ENCODE measurements at places on chromosomes 2 and 18.

GRCh38 chr2:187404431-187405110 is 43.5 kb downstream of the CALCRL start:
- no peak for DNase-seq

GRCh38 chr2:705971-706511 is 28.8 kb upstream of the TMEM18 start:
- DNase-seq = no peak

GRCh38 chr2:10084223-10084865 is 4.1 kb upstream of the CYS1 start:
- DNase-seq = no peak

DNA sequence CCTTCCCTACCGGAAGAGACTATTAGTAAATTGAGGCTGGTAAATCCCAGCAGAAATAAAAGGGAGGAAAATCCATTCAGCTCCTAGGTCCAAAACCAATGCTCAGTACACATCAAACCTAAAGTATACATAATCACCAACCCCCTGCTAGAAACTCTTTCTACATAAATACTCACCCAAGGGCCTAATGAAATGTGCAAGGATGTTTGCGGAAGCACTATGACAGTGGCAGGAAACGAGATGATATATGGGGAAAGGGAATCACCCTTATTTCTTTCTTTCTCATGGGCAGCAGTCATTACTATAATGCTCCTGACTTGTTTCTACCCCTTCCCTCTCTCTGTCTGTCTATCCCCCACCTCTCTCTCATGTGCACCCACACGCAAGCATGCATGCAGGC is 1.3 kb upstream of the SCTR start:
- no peak for DNase-seq

GRCh38 chr18:72999971-73000607 is 132.3 kb upstream of the NETO1 start:
- no peak for DNase-seq

DNA sequence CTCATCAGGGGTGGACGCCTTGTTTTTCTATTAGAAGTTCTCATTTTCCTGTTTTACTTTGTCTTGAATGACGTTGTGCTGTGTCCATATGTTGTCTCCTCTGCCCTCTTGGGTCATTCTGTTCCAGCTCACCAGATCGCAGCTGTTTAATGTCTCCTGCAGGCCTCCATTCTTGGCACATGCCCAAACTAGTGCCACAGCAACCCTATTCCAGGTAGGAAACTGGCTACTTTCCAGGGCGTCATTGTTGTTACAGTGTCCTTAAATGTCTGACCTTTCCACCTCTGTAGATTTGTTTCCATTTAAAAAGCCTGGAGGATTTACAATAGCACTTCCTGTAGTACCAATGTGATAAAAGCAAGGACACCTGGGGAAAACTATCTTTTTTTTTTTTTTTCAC is 500.7 kb downstream of the METTL4 start:
- no peak for DNase-seq

DNA sequence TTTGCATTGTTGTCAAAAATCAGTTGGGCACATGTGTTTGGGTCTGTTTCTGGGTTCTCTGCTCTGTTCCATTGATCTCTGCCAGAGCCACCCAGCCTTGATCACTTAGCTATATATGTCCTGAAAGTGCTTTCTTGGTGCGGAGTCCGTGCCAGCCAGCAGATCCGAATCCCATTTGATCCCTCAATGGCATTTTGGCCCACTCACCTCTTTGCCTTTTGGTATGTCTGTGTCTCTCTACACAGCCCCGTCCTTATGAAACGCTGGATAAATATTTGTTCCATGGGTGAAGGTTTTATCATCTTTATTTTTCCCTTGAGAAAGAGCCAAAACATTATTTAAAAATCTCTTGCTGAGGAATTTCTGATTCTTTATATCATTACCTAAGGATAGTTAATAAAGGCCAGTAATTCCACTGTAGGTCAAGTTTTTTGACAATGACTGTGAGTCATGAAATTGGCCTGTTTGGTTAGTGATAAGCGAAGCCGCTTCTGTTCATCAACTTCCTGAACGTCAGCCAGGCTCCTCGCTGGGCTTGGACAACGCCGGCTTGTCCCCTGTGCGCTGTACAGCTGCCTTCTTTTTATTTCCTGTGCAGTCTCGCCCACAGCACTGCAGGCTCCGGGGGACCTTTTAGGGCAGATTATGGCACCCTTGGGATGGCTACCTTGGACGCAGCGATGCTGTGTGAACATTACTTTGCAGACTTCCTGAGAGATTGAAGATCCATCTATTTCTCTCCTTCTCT is 24.9 kb downstream of the MTCL1 start:
- no peak for DNase-seq
